NCI-H1930 (cell line): ENCODE measurements at places on chromosomes 1 and 21.

DNA sequence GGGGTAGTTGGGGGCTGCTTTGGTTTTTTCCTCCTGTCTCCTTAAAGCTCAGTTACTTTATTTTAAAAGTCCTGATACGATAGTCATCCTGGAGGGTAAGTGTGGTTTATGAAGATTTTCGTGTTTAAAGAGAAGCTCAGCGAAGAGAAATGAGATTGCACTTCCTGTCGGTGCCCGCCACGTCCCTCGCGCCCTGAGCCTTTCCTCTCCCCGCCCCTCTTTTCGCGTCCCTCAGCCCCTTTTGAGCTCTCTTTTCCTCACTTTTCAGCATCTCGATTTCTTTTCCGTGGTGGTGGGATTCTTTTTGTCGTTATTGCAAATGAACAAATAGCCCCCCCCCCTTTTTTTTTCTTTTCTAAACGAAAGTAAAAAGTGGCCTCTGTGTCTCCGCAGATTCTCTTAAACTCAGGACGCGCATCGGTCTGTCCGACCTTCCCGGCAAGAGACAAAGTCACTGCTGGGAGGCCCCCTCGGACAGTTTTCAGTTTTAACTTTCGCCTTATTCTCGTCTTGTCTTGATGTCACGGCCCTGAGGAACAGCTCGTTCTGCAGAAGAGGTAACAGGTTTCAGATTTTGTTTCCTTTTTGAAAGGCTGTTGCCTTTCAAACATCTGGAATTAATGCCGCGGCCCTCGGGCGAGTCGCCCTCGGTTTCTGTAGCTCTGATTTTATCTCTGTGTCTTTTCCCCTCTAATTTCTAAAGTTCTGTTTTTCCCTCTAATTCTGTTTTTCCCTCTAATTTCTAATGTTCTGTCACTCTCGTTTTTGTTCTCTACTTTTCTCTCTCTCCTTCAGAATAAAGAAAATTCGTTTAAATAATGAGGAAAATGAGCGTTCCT lies 1.0 kb upstream of the DMRTA2 start:
- no peak for DNase-seq

DNA sequence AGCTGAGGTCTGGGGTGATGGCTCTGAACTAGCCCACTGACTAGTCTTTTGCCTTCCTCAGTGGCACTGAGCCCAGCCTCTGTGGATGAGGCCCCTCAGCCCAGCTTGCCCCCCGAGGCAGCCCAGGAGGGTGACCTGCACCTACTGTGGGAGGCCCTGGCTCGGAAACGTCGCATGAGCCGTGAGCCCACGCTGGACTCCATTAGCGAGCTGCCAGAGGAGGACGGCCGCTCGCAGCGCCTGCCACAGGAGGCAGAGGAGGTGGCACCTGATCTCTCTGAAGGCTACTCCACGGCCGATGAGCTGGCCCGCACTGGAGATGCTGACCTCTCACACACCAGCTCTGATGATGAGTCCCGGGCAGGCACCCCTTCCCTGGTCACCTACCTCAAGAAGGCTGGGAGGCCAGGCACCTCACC lies 87.8 kb downstream of the TRIM11 start:
- DNase-seq, result no peak

- no peak for DNase-seq
Observed at GRCh38 chr1:84573481-84573966, 716 bp downstream of the CTBS start.

DNA sequence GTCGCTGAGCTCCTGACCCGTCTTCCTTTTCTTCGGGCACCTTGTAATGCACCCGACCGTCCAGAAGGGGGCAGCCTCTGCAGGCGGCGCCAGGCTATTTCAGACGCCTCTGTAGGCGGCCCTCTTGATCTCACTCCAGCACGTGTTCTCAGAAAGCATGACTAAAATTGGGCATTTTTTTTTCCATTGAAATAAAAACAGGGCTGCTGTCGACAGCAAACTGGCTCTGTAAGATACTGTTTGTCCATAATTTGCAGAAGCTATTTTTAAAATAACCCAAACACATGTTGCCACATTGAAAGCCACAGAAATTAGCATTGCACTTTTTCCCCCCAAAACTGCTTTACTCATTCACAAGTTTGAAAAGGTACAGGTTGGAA lies 78.0 kb downstream of the STUM start:
- DNase-seq, result no peak

- no peak for DNase-seq
Observed at GRCh38 chr1:205798577-205798976, 14.4 kb downstream of the SLC41A1 start.

GRCh38 chr1:40038697-40039096 lies 1.8 kb upstream of the CAP1 start:
- DNase-seq, result no peak
